ENCODE measurements at places on chromosomes 16 and 17. TPM values are rescaled to one million over a fixed set of nuclear protein-coding genes. Genes with fewer than 3 reads are reported as not detected.

MC1R gene
- polyA plus RNA-seq: 0.18 TPM

PIGS gene
- 37.1 TPM for polyA plus RNA-seq

ERAL1 gene
- polyA plus RNA-seq: 58.8 TPM

CMTM1 gene
- polyA plus RNA-seq: 0.25 TPM

ODF4 gene
- polyA plus RNA-seq: not detected

KCNG4 gene
- polyA plus RNA-seq: 0.04 TPM

B3GNT9 gene
- polyA plus RNA-seq: 1.8 TPM

ASPHD1 gene
- 0.04 TPM for polyA plus RNA-seq

DNA sequence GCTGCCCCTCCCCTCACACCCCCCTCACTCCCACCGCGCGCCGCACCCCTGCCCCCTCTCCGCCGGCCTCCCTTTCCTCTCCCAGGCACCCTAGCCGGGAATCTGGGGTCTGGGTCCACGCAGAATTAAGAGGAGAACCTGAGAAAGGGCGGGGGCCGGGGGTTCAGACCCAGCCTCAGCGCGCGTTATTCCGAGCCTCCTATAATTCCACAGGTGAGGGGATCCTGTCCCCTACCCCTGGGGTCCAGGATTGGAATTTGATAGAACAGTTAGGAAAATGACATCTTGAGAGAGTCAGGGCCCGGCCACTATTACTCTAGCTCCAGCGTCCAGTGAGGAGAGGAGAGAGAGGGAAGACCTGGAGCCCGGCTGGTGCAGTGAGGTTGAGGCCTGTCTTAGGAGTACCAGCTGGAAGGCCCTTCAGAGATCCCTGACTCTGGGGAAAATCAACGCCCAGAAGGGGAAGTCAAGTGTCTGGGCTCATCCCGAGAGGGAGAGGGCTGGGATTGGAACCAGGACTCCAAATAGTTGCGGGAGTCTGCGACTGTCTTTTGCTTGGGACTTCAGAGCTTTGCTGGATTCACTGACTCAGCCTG, 17.3 kb downstream of the GRB7 start:
- DNase-seq: peak; percentile 55

GRCh38 chr17:38547444-38547843, 58.3 kb downstream of the SRCIN1 start:
- no peak for DNase-seq

DNA sequence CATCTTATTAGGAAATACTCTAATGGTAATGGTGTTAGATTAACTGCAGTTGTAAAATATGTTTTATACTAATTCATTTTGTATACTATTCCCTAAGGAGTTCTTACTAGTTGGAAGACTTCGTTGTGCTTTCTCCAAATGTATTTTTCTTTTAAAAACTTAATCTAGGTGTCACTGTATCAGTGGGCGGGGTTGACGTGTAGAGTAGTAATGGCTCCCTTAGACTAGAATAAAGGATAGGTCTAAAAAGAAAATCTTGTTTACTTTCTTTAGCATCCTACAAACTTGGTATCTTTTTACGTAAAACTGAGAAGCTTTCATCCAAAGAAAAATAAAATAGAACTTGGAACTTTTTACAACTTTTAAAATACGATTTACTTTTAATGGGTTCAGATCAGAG, 55.0 kb upstream of the MRC2 start:
- DNase-seq: no peak

GRCh38 chr17:76682296-76682695, 28.5 kb downstream of the MXRA7 start:
- peak; percentile 68 for DNase-seq

GRCh38 chr17:41666237-41666641, 22.4 kb upstream of the EIF1 start:
- DNase-seq: peak; percentile 56

DNA sequence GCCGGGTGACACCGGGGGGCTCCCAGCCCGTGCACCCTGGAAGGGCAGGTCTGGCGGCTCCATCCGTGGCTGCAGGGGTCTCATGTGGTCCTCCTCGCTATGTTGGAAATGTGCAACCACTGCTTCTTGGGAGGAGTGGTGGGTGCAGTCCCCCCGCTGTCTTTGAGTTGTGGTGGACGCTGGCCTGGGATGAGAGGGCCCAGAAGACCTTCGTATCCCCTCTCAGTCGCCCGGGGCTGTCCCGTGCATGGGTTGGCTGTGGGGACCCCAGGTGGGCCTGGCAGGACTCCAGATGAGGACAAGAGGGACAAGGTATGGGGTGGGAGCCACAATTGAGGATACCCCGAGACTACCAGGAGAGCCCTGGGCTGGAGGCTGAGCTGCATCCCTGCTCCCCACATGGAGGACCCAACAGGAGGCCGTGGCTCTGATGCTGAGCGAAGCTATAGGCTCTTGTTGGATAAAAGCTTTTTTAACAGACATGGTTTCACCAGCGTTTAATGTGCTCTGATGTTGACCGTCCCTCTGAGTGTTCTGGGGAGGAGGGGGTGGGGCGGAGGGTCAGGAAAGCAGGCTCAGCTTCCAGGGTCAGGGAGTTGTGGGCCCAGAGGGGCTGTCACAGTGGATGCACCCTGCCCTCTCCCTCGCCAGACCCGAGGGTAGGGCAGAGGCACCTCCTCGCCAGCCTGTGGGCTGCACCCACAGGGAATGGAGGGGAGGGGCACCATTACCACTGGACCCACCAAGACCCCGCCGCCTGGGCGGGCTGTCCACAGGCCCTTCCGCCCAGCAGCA, 5.4 kb downstream of the SPATA2L start:
- DNase-seq: peak; percentile 50

DNA sequence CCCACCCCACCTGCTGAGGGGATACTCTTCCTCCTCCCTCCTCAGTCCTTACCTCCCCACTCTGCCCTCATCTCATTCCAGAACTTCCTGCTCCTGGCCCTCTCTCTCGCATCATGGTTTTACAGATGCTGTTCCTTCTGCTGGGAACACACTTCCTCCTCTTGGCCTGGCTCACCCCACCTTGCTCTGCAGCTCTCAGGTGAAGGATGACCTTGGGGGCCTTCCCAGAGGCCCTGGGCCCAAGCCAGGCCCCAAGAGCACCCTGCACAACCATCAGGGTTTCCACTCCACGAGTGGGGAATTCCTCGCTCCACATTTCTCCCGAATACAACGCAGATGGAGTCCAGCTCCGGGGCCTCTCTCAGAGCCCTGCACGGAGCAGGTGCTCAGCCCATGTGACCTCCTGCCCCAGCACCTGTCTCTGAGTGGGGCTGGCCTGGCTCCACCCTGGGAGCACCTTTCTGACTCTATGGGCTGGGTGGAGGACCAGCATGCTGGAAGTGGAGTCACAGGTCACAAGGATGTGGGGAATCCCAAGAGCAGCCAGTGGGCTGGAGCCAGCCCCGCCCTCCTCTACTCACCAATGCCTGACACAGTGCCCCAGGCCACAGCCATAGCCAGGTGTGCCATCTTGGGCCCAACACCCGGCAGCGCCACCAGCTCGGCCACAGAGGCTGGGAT, 4.5 kb downstream of the NTHL1 start:
- no peak for DNase-seq

DNA sequence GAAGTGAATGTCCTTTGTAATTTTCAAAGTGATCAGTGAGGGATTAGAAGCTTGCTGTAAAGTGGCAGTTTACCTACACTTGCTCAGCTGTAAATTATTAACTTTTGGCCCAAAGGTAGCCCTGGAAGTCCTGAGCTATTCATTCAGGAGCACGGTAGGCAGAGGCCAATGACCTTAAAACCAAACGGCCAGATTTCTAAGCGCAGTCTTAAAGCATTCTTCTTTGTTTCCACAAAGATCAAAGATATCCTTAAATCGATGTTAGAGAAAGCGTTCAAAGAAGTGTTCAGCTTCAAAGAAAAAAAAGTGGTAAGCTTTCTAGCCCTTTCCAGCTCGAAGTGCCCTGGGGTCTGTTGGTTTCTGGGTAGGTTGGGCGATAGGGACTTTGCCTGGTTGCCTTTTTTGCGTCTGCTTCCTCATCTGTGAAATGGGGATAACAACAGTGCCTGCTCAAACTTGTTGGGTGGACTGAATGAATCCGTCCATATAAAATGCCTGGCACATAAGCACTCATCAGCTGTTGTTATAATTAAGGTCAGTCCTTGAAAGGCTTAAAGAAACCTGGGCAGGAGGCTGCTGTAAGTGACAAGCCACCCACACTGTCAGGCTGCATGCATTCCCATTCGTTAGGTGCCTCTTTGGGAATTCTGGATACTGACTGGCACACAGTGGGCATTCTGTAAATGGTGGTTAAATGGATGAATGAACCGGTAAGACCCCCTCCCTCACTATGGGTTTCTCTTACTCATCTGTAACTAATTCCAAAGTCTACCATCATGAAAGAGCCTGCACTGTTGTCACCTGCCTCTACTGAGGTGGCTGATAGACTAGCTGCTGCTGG, 113.2 kb downstream of the PRKCA start:
- no peak for DNase-seq

- peak; percentile 84 for DNase-seq
Measured at GRCh38 chr17:74987909-74988711, 678 bp downstream of the CDR2L start.

DNA sequence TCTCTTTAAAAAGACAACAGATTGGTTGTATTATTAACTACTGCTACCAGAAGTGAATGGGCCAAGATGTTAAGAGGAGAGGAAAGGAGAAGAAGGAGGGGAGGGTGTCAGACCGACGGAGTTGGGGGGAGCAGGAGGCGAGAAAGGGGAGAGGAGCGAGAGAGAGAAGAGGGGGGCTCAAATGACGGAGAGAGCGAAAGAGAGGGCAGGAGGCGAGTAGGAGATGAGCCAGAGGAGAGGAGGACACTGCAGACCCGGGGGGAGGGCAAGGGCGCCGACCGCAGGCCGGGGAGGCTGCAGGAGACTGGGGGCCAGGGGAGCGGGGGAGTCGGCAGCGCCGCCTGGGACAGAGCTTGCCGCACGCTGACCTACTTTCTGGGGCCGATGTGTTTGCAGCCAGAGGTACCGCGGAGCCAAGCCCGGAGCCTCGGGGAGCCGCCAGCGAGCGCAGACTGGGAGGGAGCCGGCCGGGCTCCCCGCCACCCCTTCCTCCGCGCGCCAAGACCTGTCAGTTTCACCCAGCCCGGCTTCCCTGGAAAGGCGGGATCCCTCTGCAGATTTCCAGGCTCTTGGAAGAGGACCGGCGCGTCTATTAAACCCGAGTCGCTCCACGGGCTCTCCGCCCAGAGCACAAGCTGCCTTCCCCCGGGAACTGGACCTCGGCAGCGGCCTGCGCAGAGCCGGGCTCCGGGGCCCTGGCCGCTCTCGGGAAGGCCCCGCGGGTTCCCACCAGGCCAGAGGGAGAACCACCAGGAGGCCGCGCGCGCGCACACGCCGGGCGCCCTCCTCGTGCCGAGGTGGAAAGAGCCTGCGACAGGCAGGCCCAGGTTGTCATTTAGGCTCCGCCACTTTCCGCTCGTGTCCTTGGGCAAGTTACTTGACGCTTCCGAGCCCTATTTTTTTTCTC, 74.6 kb downstream of the CMC2 start:
- DNase-seq: peak; percentile 90

DNA sequence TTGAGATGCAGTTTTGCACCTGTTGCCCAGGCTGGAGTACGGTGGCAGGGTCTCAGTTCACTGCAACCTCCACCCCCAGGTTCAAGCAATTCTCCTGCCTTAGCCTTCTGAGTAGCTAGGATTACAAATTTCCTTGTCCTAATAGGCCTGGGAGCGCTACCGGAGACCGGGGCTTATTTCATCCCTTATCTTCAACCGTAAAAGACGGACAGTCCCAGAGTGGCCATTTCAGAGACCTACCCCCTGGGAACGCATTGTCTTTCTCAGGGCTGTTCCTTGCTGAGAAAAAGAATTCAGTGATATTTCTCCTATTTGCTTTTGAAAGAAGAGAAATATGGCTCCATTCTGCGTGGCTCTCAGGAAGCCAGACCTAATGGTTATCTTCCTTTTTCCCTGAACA, 39.6 kb upstream of the GINS3 start:
- no peak for DNase-seq

GRCh38 chr16:62386411-62386810, 350.2 kb upstream of the CDH8 start:
- DNase-seq: no peak

DNA sequence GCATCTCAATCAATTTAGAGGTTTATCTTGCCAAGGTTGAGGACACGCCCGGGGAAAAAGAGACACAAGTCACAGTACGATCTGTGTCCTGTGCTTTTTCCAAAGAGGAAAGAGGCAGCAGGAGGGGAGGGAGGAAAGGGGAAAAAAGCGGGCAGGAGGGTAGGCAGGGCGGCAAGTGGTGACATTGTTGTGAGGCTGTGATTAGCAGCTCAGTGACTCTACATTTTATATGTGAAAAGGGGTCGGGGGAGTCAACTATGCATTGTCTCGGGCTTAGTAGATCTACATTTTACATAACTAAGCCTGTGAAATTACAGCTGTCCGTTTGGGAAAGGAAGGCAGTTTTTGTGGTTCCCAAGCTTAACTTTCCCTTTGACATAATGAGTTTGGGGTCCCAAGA, 22.2 kb upstream of the RIPOR1 start:
- DNase-seq: no peak

- DNase-seq: no peak
Measured at GRCh38 chr17:64154313-64154695, 24.4 kb upstream of the ERN1 start.

- peak; percentile 83 for DNase-seq
Measured at GRCh38 chr16:81650982-81651562, 128.0 kb upstream of the PLCG2 start.

GRCh38 chr17:37640015-37640414, 3.2 kb downstream of the DDX52 start:
- DNase-seq: no peak

DNA sequence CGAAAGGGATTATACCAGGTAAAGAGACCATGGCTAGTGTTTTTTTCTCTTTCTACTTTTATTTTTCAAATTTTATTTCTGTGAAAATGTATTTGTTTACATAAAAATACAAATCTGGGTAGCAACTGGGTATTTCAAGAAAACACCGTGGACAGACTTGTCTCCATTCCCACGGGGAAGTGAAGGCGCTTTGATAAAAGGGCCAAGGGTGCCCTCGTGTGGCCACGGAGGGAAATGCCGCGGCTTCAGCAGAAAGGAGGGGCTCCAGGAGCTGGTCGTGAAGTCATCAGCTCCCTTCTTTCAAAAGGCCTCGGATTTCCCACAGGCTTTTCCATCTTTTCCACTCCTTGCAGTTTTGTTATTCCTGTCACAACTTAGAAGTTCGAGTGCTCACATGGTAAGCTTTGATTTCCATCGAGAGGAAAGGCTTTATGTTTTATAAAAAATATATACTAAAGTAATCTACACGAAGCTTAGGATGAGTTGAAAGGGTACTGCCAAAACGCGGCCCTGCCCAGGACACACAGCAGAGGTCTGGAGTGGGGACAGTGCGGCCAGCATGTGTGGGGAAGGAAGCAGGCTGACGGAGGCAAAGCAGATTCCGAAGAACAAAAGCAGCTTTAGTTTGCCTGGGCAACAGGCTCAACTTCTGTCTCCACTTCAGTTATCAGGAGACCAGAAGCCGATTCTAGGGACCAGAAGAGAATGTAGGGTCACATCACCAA, 15.3 kb upstream of the MNT start:
- peak; percentile 90 for DNase-seq
